ENCODE measurements at places on chromosomes 3 and 15. TPM values are rescaled to one million over a fixed set of nuclear protein-coding genes. Genes with fewer than 3 reads are reported as not detected.

MOBP gene
- 0.27 TPM for total RNA-seq

EIF1B gene
- total RNA-seq = 5.2 TPM

A4GNT gene
- not detected for total RNA-seq

IQCF5 gene
- total RNA-seq = not detected

DNA sequence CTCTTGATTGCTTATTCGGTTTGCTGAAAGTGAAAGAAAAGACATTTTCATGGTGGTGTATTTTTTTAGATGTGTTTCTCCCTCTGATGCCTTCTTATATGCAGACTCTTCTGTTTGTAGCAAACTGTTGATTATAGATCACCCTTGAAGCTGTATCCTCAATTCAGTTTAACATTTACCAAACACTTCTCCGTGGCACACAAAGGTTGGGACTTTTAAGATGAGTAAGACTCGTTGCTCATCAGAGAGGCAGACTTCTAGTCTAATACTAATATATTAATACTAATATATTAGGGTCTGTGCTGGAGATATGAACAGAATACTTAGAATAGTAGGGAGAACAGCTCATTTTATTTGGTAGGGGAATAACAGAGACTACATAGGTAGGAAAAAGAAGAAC lies 32.8 kb downstream of the RASA2 start:
- no peak for DNase-seq
- H3K4me1 ChIP-seq = no peaks in the 10 kb centered on the region
- no peaks in the 10 kb centered on the region for H3K27me3 ChIP-seq
- H3K36me3 ChIP-seq = no peaks in the 10 kb centered on the region
- H3K4me3 ChIP-seq = no peak overlapping the region

DNA sequence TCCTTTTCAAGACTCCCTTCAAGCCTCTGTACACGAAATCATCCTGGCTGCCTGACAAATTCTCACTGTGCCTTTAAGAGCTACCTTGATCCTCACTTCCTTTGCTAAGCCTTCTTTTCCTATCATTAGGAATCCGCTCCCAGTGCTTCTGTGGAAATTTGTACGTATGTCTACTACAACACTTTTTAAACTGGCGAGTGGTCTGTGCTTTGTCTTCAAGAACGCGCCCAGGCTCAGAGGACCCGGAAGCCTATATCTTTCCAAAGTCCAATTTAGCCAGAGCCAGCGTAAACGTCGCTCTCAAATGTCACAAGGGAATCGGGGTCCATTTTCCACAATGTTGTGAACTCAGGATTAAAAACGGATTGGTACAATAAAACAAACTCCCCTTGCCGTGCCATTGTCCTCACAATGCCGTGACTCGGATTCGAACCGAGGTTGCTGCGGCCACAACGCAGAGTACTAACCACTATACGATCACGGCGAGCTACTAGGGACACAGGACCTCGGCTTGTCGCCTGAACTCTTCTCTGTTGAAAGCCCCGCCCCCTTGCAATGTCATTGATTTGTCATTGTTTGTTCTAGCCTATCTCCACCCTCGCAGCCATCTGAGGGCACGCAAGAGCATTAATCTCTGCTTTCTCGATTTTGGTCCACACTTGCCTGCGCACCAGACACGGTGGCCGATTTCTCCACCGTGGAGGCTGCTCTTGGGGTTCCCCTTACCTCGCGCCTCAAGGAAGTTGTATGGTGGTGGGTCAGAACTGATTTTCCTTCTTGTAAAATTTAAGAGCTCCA lies 12.4 kb upstream of the SHF start:
- no peaks in the 10 kb centered on the region for H3K27me3 ChIP-seq
- peak overlapping the region; percentile 96 for H3K27ac ChIP-seq
- H3K4me3 ChIP-seq = peak overlapping the region; percentile 55
- peaks cover 9% of the 10 kb centered on the region for H3K4me1 ChIP-seq
- peak; percentile 98 for DNase-seq

IQSEC1 gene
- total RNA-seq = 24.0 TPM

SEMA6D gene
- total RNA-seq = 23.3 TPM

DNA sequence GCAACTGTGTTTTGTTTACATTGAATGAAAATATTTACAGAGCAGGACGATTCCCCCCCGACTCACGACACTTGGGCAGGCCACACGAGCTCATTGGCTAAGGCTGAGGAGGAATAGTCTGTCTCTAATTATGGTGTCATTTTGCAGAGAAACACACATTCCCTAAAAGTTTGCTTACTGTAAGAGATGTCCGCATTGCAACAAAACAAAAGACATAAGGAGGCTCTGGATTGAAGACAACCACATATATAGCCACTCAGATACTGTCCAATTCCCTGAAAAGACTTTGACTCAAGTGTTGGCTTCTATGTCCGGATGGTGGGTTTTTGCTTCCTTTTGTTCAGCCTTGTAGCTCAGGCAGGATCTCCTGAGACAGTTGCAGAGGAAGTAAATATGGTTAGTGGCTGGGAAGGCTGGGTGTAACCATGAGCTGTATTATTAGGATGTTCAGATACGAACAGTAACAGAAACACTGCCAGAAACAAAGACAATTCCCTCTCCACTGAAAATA lies 170.4 kb downstream of the KLHL25 start:
- peak overlapping the region; percentile 85 for H3K27ac ChIP-seq
- peaks cover 20% of the 10 kb centered on the region for H3K4me1 ChIP-seq
- no peak overlapping the region for H3K4me3 ChIP-seq
- no peaks in the 10 kb centered on the region for H3K36me3 ChIP-seq

GRCh38 chr15:62868507-62868906 lies 174.0 kb upstream of the TPM1 start:
- peaks cover 40% of the 10 kb centered on the region for H3K4me1 ChIP-seq
- no peaks in the 10 kb centered on the region for H3K36me3 ChIP-seq
- H3K27ac ChIP-seq = peak overlapping the region; percentile 74
- no peak for DNase-seq
- H3K4me3 ChIP-seq = no peak overlapping the region
- H3K27me3 ChIP-seq = no peaks in the 10 kb centered on the region

DNA sequence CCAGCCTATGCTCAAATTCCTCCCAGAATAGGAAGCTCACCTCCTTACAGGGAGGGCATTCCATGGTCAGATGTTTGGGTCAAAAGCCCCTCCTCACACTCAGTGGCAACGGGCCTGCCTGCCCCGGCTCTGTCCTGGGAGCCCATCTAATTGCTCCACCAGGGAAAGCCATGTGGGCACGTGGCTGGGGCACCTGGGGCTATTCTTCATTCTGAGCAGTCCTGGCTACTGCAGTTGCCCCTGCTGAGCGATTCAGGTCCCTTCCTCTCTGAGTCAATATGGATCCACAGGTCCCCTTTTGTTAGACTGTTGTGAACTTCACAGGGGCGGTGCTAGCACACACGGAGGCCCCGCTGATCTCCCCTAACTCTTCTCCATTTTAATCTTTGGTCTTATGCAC lies 39.4 kb downstream of the TPRA1 start:
- H3K27me3 ChIP-seq = no peaks in the 10 kb centered on the region
- H3K27ac ChIP-seq = no peak overlapping the region
- no peak for DNase-seq
- H3K4me1 ChIP-seq = no peaks in the 10 kb centered on the region

DNA sequence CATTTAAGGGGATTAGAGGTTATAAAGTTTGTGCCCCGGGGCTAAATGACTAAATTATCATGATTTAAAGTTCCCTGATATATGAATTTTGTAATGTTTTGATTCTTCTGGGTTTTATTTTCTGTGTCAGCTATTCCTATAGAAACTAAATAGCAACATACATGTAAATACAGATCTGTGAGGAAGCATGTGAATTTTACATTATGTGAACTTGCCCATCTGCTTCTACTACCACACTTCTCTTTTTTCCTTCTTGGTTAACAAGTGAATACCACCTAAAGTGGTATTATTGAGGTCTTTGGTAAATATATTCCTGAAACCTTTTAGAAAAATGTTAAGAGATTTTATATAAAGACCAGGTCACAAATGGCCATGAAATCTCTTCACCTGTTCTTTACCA lies 29.3 kb downstream of the SLMAP start:
- H3K27me3 ChIP-seq = no peaks in the 10 kb centered on the region
- H3K36me3 ChIP-seq = no peaks in the 10 kb centered on the region
- H3K4me3 ChIP-seq = no peak overlapping the region
- peaks cover 5% of the 10 kb centered on the region for H3K4me1 ChIP-seq

DNA sequence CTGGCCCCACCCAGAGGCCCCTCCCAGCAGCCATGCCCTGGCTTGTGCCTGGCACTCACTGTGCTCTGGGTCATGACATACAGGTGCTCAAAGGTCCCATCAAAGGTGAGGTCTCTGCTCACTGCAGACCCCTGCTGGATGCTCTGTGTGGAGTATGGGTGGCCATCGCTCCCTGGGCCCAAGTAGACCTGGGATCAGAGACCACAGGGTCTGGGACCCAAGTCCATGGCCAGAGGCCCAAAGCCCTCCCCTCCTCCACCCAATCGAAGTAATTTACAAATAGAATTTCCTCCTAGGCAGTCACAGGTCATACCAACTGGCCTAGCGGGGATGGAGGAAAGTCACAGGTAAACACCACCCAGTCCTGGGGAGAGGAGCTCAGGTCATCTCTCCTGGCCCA lies 7.6 kb downstream of the PLXNB1 start:
- DNase-seq = no peak
- H3K36me3 ChIP-seq = no peaks in the 10 kb centered on the region
- H3K4me3 ChIP-seq = no peak overlapping the region
- no peaks in the 10 kb centered on the region for H3K27me3 ChIP-seq

LRRC28 gene
- total RNA-seq = 60.0 TPM

- no peaks in the 10 kb centered on the region for H3K4me1 ChIP-seq
- H3K27ac ChIP-seq = no peak overlapping the region
- no peaks in the 10 kb centered on the region for H3K27me3 ChIP-seq
- no peak overlapping the region for H3K4me3 ChIP-seq
- H3K36me3 ChIP-seq = no peaks in the 10 kb centered on the region
- no peak for DNase-seq
Observed at GRCh38 chr3:110925798-110926197, 145.8 kb upstream of the NECTIN3 start.

All from transverse colon (tissue), 4 donors.